ENCODE measurements at places on chromosomes 11 and 22.

GRCh38 chr22:28231441-28231840, 312.4 kb upstream of the PITPNB start:
- no peak for DNase-seq

DNA sequence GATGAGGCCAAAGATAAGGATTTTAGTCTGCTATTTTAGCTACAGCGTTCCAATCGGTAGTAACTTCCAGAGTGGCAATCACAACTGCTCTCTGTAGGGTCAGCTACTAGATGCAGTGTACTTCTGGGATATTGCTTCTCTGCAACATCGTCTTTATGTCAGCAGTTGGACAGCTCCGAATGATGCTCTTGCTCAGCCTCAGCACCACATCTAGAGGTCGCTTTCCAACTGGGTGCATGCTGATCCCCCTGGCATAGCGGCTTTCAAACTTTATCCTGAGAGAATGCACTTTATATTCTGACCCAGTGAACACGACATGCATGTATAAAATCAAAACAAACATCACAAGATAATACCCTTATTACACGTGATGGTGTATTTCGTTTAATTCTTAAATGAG, 219.6 kb downstream of the C11orf87 start:
- DNase-seq: no peak

GRCh38 chr11:96680211-96681018, 290.6 kb downstream of the JRKL start:
- DNase-seq: no peak

DNA sequence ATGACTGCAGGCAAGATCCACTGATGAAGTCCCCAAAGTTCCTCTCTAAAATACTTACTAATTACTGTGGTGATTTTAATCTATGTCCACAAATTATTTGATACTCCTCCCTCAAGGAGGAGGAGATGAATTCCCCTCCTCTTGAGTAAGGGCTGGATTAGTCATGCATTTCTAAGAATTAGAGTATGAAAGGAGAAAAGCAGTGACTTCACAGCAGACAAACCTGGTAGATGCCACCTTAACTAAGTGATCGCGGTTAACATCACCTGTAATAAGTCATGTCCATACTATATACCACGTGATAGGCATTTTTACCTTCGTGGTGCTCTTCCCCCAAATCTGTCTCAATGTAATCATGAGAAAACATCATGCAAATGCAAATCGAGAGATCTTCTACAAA, 52.0 kb upstream of the TSPAN18 start:
- DNase-seq: no peak

- no peak for DNase-seq
These were observed 707.5 kb upstream of the LUZP2 start for GRCh38 chr11:23789200-23789853.

DNA sequence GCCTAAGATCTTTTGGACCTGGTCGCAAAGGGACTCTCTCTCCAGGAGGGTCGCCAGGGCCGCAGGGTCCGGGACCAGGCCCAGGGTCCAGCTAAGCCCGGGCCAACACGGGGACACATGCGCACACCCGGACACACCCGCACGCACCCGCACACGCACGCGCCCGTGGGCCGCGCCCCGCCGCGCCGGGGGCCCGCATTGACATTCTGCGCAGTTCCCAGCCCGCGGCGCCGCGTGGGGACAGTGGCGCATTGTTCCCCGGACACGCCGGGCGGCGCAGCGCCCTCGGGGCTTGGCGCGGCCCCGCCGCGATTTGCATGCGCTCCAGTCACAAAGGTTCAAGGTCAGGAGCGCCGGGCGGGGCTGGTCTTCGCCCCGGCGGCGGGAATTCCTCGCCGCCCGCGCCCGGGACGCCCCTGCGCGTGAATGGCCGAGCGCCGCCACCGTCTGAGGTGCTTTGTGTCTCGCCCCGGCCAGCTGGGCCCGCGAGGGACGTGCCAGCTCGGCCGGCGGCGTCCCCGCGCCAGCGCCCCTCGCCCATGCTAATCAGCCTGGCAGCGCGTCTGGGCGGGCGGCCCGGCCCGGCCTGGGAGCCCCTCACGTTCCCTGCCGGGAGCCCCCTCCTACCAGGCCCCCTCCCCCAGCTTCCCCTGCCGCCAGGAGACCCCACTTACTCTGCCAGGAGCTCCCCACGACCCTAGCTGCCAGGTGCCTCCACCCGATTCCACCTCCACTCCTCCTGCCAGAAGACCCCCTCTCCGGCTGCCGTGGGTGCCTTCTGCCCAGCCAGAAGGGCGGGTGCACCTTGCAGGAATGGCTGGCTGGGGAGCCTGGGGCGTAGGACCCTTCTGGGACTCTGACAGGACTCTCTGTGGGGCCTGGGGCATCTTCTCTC, 50.5 kb upstream of the WNT7B start:
- no peak for DNase-seq

DNA sequence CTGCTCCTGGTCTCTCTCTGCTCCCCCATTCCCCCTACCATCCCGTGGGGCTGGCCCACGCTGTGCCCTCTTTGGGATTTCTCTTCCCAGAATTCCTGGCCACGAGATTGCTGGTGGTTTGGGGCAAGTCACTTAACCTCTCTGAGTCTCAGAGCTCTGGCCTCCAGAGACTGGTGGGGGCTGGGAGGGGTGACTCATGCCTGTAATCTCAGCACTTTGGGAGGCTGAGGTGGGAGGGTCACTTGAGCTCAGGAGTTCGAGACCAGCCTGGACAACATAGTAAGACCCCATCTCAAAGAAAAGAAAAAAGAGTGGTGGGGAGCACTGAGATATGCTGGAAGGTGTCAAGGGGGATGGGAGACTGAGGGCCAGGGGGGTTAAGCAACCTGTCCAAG, 18.3 kb downstream of the OTUB1 start:
- DNase-seq: no peak

- no peak for DNase-seq
These were observed 58.2 kb downstream of the SERGEF start for GRCh38 chr11:17954395-17955252.

GRCh38 chr11:103079833-103080232, 12.1 kb downstream of the DCUN1D5 start:
- no peak for DNase-seq

DNA sequence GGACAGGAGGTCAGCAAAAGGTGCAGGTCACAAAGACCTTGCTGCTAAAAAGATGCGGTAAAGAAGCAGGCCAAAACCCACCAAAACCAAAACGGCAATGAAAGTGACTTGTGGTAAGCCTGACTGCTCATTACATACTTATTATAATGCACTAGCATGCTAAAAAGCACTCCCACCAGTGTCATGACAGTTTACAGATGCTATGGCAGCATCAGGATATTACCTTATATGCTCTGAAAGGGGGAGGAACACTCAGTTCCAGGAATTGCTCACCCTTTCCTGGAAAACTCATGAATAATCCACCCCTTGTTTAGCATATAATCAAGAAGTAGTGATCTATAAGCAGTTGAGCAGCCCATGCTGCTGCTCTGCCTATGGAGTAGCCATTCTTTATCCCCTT, 45.2 kb upstream of the SLC5A12 start:
- no peak for DNase-seq

- DNase-seq: no peak
These were observed 20.4 kb downstream of the CCDC81 start for GRCh38 chr11:86395061-86395551.

DNA sequence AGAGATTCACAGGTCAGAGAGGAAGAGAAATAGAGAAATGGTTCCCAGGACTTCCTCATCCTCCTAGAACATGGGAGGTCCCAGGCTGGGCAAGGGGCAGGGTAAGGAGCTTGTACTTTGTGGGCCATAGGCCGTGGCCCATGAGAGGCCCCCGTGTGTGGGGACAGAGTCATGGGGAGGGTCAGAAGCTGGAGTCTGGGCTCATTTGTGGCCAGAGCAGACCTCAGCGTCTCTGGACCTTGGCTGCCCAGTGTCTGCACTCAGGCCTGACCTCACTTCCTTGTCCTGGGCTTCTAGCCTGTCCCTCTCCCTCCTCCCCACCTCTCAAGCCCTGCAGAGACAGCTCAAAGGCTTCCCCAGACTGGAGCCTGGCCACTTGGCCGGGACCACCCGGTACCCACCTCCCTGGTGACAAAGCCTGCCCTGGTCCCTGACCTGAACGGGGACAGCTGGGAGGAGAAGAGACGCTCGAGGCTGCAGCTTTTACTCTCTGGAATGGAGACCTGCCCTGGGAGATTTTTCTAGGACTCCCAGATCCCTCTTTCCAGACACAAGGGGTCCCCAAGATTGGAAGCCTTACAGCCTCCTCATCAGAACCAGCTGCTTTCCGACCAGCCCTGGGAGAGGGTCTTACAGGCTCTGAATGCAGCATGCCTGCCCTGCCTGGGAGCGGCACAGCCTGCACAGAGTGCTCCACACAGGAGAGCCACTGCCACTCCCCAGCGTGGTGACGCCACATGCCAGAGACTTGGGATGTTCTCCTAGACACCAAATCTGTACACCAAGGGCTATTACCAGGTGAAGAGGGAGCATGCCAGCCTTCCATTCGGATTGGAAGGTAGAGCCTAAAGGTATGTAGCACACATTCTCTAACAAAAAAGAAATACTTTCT, 569.0 kb upstream of the B3GAT1 start:
- no peak for DNase-seq

- no peak for DNase-seq
These were observed 22.2 kb downstream of the SGSM3 start for GRCh38 chr22:40392618-40393017.

DNA sequence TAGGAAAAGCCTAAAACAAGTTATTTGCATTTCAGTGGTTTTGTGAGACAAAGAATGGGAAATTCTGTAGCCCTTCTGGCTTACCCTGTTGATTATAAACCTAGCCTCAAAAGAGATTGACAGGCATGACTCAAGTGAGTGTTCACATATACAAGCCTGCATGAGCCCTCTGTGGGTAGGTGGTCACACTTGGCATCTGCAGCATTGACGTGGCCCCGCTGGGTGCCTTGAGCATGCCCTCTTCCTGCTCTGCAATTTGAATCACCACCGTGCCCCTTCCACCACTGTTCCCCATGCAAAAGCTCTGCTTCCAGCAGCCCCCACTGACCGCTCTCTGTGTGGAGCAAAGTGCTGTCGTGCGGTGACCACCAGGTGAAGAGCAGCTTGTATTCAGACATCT, 21.0 kb upstream of the ADSL start:
- peak; percentile 29 for DNase-seq

Measured in stimulated activated CD4-positive, alpha-beta T cell treated with anti-CD3 and anti-CD28 coated beads, TNF-alpha, amount 100 ng/mL, for 24 hours (primary cell).